ENCODE measurements at places on chromosomes 4 and X.

DNA sequence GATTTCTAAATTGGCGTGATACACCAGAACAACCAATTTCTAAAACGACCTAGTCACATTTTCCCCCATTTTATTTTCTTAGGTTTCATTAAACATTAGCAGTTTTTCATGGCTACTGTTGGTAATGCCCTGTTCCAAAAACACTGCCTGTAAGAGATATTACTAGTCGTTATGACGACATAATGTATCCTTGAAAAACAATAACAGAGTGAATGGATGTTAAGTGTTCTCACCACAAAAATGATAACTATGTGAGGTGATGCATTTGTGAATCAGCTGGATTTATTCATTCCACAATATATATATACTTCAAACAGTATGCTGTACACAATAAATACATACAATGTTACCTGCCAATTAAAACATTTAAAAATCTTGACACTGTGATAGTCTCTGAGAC, 1147.6 kb upstream of the PCDH10 start:
- no peaks in the 10 kb centered on the region for H3K27me3 ChIP-seq
- no peak overlapping the region for H3K27ac ChIP-seq
- peak; percentile 54 for DNase-seq
- no peaks in the 10 kb centered on the region for H3K36me3 ChIP-seq
- no peak overlapping the region for H3K4me3 ChIP-seq

DNA sequence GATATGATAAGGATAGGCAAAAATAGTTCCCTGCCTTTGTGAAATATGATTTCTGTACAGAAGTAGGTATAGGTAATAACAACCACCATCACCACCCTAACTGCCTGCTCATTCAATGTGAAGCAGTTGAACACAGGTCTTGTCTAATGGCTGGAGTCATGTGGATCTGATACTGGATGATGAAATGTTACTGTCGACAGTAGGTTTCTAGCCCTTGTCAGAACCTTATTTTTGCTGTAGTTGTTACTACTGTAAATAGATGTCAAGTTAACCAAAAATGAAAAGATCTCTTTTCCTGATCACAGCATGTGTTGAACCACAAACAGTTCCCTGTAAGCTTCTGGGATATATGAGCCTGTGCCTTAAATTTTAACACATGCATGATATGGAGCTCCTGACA, 142.9 kb downstream of the FRAS1 start:
- no peaks in the 10 kb centered on the region for H3K4me1 ChIP-seq
- H3K27ac ChIP-seq, result no peak overlapping the region
- DNase-seq, result no peak
- H3K36me3 ChIP-seq, result no peaks in the 10 kb centered on the region
- H3K27me3 ChIP-seq, result no peaks in the 10 kb centered on the region

- DNase-seq, result peak; percentile 40
- H3K36me3 ChIP-seq, result no peaks in the 10 kb centered on the region
- H3K4me3 ChIP-seq, result no peak overlapping the region
- H3K4me1 ChIP-seq, result no peaks in the 10 kb centered on the region
- H3K27me3 ChIP-seq, result no peaks in the 10 kb centered on the region
Measured at GRCh38 chrX:108199691-108200090, 108.1 kb downstream of the ATG4A start.

- H3K27me3 ChIP-seq, result no peaks in the 10 kb centered on the region
- H3K4me1 ChIP-seq, result peaks cover 2% of the 10 kb centered on the region
- H3K36me3 ChIP-seq, result no peaks in the 10 kb centered on the region
- no peak overlapping the region for H3K27ac ChIP-seq
Measured at GRCh38 chr4:150176547-150176946, 98.3 kb downstream of the DCLK2 start.

- H3K36me3 ChIP-seq, result peaks cover 95% of the 10 kb centered on the region
- DNase-seq, result peak; percentile 75
- H3K4me3 ChIP-seq, result no peak overlapping the region
- H3K27me3 ChIP-seq, result no peaks in the 10 kb centered on the region
- peaks cover 9% of the 10 kb centered on the region for H3K4me1 ChIP-seq
Measured at GRCh38 chrX:16838202-16839066, 31.7 kb downstream of the RBBP7 start.

GRCh38 chr4:1991596-1992434, 17.0 kb downstream of the NELFA start:
- H3K4me1 ChIP-seq, result peaks cover 4% of the 10 kb centered on the region
- H3K27me3 ChIP-seq, result no peaks in the 10 kb centered on the region
- H3K36me3 ChIP-seq, result peaks cover 30% of the 10 kb centered on the region

- no peak for DNase-seq
- no peak overlapping the region for H3K4me3 ChIP-seq
- no peak overlapping the region for H3K27ac ChIP-seq
- H3K4me1 ChIP-seq, result peaks cover 5% of the 10 kb centered on the region
Measured at GRCh38 chr4:78288327-78288726, 231.2 kb downstream of the FRAS1 start.

- peaks cover 67% of the 10 kb centered on the region for H3K27me3 ChIP-seq
- DNase-seq, result no peak
- no peaks in the 10 kb centered on the region for H3K36me3 ChIP-seq
- no peak overlapping the region for H3K4me3 ChIP-seq
- H3K4me1 ChIP-seq, result peaks cover 6% of the 10 kb centered on the region
- H3K27ac ChIP-seq, result no peak overlapping the region
Measured at GRCh38 chrX:152878976-152879755, 18.7 kb upstream of the ZNF185 start.

- no peak overlapping the region for H3K27ac ChIP-seq
- no peak overlapping the region for H3K4me3 ChIP-seq
- DNase-seq, result no peak
- H3K36me3 ChIP-seq, result peaks cover 63% of the 10 kb centered on the region
Measured at GRCh38 chr4:55440786-55441185, 45.0 kb downstream of the TMEM165 start.

DNA sequence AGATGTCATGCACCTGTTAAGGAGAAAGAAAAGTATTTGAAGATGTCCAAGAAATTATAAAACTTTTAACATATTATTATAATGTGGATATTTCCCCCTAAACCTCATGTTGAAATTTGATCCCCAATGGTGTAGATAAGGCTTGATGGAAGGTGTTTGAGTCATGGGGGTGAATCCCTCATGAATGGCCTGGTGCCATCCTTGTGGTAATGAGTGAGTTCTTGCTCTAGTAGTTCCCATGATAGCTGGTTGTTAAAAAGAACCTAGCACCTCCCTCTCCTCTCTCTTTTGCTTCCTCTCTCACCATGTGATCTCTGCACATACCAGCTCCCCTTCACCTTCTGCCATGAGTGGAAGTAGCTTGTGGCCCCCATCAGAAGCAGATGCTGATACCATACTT, 176.6 kb upstream of the NR3C2 start:
- no peaks in the 10 kb centered on the region for H3K36me3 ChIP-seq
- no peak overlapping the region for H3K4me3 ChIP-seq
- no peaks in the 10 kb centered on the region for H3K27me3 ChIP-seq

DNA sequence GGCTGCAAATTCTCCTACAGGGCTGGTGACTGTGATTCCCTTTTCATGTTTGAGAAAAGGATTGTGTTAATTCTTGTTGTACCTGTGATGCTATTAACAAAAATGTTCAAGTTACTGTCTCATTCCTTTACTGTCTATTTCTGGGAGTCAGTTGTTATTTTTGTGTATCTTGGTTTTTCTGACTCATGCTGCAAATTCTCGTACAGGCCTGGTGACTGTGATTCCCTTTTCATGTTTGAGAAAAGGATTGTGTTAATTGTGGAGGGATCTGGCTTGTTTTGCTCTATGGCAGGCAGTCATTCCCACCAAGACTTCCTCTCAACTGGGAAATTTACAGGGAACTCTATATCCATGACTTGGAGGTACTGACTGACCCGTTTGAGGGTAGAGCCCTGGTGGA, 693.4 kb upstream of the INTU start:
- H3K4me1 ChIP-seq, result no peaks in the 10 kb centered on the region
- no peak overlapping the region for H3K4me3 ChIP-seq
- H3K27me3 ChIP-seq, result no peaks in the 10 kb centered on the region
- H3K36me3 ChIP-seq, result no peaks in the 10 kb centered on the region

DNA sequence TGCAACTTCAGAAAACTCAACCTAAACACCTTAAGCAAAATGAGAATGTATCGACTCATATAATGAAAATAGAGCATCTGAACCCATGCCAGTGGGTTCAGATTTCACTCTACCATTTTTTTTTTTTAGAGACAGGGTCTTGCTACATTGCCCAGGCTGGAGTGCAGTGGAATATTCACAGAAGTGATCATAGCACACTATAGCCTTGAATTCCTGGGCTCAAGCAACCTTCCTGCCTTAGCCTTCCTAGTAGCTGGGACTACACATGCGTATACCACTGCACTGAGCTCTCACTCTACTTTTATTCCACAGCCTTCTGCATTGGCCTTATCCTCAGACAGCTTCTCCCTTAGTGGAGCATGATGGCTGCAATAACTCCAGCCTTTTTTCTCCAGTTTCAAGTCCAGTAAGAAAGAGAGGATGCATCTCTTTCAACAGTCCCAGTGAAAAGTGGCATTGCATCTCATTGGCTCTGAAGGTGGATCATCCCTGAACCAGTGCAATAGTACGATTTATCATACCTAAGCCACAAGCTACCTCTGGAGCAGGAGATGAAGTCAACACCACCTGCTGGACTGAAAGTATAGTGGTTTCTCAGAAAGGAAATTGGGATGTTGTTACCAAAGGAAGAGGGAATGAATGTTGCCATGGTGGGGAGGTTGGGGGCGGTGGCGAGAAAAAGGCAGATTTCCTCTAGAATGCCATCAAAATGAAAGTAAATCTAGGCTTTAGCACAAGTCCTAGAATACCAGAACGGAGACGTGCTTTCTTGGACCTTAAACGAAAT, 2.0 kb upstream of the SOD3 start:
- peaks cover 14% of the 10 kb centered on the region for H3K4me1 ChIP-seq
- no peaks in the 10 kb centered on the region for H3K27me3 ChIP-seq
- H3K36me3 ChIP-seq, result no peaks in the 10 kb centered on the region
- H3K27ac ChIP-seq, result no peak overlapping the region
- DNase-seq, result no peak

DNA sequence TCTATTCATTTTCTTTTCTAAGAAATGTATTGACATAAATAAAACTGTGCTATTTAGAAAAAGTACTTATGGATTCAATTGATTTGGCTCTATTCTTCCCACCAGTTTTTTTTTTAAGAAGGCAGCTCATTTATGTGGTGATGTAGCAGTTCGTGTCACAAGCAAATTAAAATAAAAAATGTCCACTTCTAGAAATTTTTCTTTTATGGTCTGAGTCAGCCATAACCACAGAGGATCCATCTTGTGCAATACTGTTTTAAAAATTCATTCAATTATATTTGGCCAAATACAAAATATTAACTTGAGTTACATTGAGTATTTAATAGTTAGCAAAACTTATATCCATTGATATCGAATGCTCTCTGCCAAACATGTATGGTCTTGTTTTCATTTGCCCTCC, 207.9 kb upstream of the FAT1 start:
- no peak overlapping the region for H3K27ac ChIP-seq
- peak; percentile 49 for DNase-seq
- peaks cover 1% of the 10 kb centered on the region for H3K4me1 ChIP-seq
- H3K36me3 ChIP-seq, result no peaks in the 10 kb centered on the region
- H3K4me3 ChIP-seq, result no peak overlapping the region

DNA sequence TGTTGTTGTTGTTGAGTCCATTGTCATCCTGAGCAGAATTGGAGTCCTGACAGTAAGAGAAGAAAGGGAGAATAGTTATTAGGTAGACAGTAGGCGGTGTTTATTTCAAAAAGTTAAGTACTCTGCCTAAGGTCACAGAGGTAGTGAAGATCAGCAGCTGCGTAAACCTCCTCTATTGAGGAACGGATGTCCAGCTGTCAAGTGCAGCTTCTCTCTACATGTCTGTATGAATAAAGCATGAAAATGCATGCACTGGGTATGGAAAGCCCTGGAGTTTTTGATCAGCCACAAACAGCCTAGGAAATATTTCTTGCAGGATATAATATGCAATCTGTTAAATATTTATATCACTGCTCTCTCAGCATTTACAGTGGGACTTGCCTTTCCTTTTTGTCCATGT, 109.4 kb upstream of the CBLL2 start:
- no peaks in the 10 kb centered on the region for H3K27me3 ChIP-seq
- H3K27ac ChIP-seq, result no peak overlapping the region

- H3K4me1 ChIP-seq, result peaks cover 3% of the 10 kb centered on the region
- H3K27me3 ChIP-seq, result peaks cover 4% of the 10 kb centered on the region
- DNase-seq, result no peak
- no peaks in the 10 kb centered on the region for H3K36me3 ChIP-seq
- H3K27ac ChIP-seq, result no peak overlapping the region
- H3K4me3 ChIP-seq, result no peak overlapping the region
Measured at GRCh38 chr4:5955201-5955821, 62.4 kb upstream of the CRMP1 start.

DNA sequence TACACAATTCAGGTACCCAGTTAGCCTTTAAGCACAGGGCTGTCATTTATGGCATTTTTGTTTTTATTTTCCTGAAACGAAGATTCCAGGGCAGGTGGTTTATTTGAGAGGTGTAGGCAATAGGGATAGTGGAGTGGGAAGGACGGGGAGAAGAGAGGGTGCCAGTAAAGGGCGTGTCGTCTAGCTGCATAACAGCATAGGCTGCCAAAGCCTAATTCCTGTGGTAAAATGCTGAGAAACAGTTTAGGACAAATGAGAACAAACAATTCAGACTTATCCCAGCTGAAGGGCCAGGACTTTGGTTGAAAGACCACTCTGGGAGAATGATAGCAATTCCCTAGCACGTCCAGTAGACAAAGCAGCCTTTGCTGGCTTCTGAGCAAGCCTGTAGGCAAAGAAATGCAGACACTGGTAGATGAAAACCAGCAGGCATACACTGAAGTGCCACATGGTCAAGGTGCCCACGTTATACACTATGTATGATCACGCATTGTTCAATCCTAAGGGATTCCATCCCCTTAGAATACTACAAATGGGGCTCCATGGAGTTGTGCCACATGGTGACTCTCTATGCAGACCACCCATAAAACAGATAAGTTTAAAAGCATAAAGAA, 70.6 kb downstream of the PKD2 start:
- no peaks in the 10 kb centered on the region for H3K27me3 ChIP-seq
- H3K27ac ChIP-seq, result no peak overlapping the region
- no peak overlapping the region for H3K4me3 ChIP-seq
- H3K4me1 ChIP-seq, result no peaks in the 10 kb centered on the region
- peaks cover 47% of the 10 kb centered on the region for H3K36me3 ChIP-seq

- H3K27ac ChIP-seq, result no peak overlapping the region
- H3K4me1 ChIP-seq, result no peaks in the 10 kb centered on the region
- DNase-seq, result no peak
- no peak overlapping the region for H3K4me3 ChIP-seq
- H3K36me3 ChIP-seq, result no peaks in the 10 kb centered on the region
- no peaks in the 10 kb centered on the region for H3K27me3 ChIP-seq
Measured at GRCh38 chr4:37528166-37528885, 157.8 kb downstream of the RELL1 start.
